ENCODE measurements at places on chromosomes 11 and 22. TPM values are rescaled to one million over a fixed set of nuclear protein-coding genes. Genes with fewer than 3 reads are reported as not detected.

TREH gene
- not detected for total RNA-seq

PAMR1 gene
- 0.25 TPM for total RNA-seq

TSGA10IP gene
- total RNA-seq = not detected

NAALADL1 gene
- not detected for total RNA-seq

FAM227A gene
- 0.75 TPM for total RNA-seq

GGTLC2 gene
- total RNA-seq = not detected

TMA7B gene
- total RNA-seq = not detected

BDNF gene
- total RNA-seq = 8.8 TPM

CECR2 gene
- 0.14 TPM for total RNA-seq

SCARF2 gene
- 1.1 TPM for total RNA-seq

MUC2 gene
- 0.21 TPM for total RNA-seq
